ENCODE measurements at places on chromosomes 12 and 14.

DNA sequence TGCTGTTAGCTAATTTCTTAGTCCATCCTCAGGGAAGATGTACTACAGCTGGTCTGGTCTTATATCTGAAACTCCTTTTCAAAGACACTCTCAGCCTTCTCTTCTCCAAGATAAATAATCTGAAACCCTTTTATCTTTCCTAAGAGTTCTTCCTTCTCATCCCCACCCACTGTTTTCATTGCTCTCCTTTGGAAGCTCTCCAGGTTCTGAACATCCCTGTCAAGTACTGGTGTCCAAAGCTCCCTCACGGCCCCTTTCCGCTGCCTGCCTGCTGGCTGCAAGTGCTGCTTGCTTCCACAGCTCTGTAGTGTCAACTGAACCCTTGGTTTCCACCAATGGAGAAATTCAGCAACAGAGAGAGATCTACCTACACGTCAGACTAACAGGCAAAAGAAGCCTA lies 6.6 kb upstream of the SLC6A13 start:
- no peak for DNase-seq

DNA sequence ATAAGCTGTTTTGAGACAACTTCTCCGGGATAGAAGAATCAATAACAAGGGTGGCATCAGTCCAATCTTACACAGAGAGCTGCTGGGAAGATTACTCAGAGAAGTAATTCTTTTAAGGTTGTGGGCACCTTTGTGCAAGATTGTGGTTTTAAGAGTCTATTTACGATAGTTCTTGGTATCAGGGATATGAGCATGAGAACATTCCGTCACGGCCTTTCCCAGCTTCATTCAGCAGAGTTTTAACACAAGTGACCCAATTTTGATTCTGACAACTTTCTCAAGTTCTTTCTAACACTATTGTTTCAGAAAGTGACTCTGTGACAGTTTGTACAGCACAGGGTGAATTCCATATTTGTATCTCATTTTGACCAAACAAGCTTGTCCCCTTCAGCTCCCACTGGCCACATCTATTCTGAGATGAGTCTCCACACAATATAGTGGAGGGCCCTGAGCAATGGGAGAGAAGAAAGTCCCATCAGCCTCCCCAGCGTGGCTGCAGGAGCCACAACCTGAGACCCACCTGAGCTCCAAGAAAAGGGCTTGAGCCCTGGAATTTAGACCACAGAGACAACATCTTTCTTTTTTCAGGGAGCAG lies 869.2 kb downstream of the TMEM121 start:
- DNase-seq: no peak

GRCh38 chr12:124995200-124995961 lies 1.9 kb downstream of the BRI3BP start:
- DNase-seq: no peak

DNA sequence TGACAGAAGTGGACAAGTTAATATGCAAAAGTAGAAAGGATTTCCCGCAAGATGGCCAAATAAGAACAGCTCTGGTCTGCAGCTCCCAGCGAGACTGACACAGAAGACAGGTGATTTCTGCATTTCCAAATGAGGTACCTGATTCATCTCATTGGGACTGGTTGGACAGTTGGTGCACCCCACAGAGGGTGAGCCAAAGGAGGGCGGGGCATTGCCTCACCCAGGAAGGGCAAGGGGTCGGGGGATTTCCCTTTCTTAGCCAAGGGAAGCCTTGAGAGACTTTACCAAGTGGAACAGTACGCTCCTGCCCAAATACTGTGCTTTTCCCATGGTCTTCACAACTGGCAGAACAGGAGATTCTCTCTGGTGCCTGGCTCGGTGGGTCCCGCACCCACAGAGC lies 191.3 kb downstream of the ALG10B start:
- no peak for DNase-seq

GRCh38 chr12:5072311-5072710 lies 28.6 kb downstream of the KCNA5 start:
- DNase-seq: no peak

GRCh38 chr12:5242440-5242839 lies 189.5 kb upstream of the NTF3 start:
- no peak for DNase-seq

DNA sequence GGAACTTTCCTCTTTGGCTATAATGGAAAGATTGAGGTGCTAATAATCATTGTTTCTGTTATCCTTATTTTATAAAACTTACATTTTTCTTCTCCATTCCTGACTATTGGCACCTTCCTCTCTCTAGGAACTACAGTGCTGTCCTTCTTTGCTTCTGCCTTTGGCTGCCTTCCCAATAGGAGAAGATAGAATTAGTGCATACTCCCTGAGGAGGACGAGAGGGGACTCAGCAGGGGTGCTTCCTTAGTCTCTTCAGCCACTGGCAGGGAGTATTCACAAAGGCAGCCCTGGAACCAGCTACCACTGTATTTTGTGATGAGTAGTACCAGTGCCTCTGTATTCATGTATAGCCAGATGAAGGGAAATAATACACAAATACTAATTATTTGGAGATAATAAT lies 208.5 kb downstream of the FOXG1 start:
- no peak for DNase-seq
